ENCODE measurements at places on chromosomes 6 and 20.

DNA sequence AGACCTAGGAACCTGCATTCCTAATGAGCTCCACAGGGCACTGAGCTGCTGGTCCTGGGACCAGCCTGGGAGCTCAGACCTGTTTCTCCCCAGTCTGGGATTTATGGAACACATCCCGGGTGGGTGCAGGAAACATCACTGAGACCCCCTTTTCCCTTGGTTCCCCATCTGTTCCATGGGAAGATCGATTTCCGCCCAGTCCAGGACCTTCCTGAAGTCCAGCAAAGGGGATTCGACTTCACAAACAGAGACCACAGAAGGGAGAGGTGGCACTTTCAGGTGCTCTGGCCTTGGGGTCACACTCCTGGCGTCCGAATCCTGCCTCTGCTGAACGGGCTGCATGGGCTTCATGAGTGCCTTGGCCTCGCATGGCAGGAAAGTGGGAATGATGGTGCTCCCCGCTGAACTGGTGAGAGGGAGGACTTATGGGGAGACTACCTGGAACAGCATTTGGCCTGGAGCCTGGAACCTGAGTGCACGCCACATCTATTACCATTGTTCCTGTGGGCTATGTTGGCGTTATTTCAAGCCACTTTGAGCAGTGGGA is 296.3 kb downstream of the TAF4 start:
- DNase-seq: no peak

DNA sequence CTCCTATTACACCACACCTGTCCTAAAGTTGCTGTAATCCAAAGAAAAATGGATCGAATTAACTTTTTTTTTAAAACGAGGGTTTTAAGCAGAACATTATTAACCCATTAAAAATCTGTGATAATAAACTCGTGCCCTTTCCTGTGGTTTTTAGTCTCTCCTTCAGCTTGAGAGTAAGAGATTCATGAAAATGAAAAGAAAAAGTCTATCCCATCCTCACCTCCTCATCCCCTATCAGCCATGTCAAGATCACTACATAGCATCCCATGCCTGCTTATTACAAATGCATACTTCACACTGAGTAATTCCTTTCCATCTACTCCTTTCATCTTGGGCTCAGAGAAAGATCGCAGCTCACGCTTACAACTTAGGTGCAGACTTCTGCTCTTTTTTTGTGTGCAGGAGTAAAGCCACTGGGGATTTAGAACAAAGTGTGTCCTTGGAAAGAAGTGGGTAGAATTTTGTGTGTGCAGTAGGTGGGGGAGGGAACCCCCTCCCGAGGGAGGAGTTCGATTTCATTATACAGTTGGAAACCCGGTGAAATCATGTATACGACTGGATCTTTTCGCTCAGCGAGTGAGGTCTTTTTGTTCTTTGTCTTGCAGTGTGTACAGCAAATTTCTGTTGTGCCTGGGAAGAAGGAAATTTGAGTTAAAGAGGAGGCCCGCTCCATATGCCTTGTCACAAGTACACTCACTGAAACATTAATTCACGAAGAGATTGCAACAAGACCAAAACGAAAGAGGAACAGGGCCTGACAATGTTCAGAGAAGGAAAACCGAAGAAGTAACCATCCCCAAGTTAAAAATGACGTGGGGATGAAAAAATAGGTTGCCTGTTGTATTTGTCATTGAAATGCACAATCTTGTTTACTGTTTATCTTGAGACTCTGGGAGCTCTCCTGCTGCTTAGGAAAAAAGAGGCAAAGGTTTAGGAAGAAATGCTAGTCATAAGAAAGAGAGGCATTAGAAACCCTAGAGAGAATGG is 146.5 kb upstream of the ZNF217 start:
- no peak for DNase-seq

GRCh38 chr6:21144928-21145327 is 448.6 kb upstream of the SOX4 start:
- no peak for DNase-seq

GRCh38 chr6:80522576-80522975 is 416.1 kb downstream of the BCKDHB start:
- no peak for DNase-seq

- no peak for DNase-seq
Observed at GRCh38 chr6:11847515-11848345, 69.1 kb upstream of the ADTRP start.

DNA sequence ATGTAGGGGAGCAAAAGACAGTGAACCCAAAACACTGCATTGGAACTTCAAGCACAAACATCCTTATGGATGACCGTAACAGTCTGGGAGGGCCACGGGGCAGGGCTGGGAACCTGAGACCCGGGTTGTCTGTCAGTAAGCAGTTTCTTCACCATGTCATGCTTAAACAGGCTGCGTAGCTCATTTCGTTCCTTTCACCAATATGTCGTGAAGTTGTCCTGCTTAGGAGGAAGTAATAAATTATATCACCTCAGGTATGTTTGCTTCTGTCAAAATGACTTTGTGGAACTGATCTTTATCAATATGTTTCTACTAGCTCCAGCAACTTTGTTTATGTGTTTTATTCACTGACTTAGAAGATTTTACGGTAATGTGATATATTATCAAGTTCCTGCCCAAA is 12.4 kb upstream of the MAK start:
- no peak for DNase-seq

- DNase-seq: no peak
Observed at GRCh38 chr6:108331982-108332381, 37.1 kb downstream of the AFG1L start.

- DNase-seq: peak; percentile 51
Observed at GRCh38 chr6:44593539-44593944, 206.0 kb downstream of the CDC5L start.

GRCh38 chr6:170148709-170149470 is 142.0 kb downstream of the DLL1 start:
- DNase-seq: no peak

DNA sequence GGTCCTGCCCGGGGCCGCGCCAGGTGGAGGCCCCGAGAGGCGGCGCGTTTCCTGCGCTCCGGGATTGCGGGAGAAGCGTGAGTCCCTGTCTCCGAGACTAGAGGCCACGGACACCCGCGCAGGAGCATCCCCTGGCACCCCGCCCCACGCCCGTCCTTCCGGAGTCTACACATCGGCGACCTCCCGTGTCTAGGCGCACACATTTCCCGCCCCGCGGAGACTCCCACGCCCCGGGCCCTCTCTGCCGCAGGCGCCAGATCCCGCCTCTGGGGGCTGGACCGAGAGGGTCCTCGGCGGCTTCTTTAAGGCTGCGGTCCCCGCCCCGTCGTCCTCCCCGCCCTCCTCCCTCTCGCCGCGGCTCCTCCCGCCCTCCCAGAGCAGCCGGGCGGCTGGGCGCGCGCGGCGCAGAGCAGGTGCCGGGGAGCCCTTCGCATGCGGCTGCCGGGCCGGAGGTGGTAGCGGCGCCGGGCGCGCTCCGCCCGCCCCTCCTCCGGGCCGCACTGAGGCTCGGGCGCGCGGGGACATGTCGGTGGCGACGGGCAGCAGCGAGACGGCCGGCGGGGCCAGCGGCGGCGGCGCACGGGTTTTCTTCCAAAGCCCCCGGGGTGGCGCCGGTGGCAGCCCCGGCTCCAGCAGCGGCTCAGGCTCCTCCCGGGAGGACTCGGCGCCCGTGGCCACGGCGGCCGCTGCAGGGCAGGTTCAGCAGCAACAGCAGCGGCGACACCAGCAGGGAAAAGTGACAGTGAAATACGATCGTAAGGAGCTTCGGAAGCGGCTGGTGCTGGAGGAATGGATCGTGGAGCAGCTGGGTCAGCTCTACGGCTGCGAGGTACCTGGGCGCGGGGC is at the start of gene PPP1R14C:
PPP1R14C (plus strand) TSS at position 375 of the 846 bp plus-strand sequence; CDS start at position 524, 149 bp downstream.
- DNase-seq: no peak

GRCh38 chr6:45949256-45949655 is 66.4 kb downstream of the CLIC5 start:
- no peak for DNase-seq

DNA sequence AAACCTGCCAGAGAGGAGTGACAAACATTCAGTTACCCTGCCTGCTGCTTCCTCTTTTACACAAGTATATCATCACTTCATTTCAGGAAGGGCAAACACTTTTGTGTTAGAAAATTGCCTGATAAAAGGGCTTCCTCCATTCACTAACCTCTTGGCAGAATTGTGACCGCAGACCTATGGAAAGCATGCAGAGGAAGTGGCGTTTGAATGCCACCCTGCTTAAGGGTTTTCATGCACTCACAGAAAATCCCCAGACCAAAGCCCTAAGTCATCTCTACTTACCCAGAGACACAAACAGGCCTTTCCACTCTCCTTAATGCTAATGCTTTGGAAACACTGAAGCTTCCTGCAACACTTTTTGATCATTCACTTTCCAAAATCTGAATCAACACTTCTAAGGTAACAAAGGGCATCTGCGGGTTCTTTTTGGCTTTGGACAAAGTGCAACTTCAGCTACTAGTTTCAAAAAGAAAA is 22.1 kb upstream of the RALGAPA2 start:
- no peak for DNase-seq

DNA sequence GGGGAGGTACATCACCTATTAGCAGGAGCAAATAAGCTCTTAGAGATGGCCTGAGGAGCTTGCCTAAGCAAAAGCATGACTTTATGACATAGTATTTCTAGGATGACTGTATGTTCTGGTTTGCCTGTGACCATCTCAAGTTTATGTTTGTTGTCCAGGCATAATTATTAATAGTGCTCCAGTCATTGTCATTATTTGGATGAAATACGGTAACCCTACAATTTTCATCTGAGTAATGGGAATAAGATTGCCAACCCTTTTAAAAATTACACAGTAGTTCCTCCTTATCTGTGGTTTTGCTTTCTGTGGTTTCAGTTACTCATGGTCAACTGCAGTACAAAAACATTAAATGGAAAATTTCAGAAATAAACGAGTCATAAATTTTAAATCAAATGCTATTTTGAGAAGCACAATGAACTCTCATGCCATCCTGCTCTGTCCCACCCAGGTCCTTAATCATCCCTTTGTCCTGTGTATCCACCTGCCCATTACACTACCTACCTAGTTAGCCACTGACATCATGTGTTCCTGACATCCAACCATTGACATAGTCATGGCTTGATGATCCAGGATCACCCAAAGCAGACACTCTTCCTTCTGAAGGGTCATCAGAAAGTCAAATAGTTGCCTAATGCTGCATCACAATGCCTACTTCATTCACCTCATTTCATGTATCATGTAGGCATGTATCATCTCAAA is 27.0 kb upstream of the TFB1M start:
- no peak for DNase-seq

DNA sequence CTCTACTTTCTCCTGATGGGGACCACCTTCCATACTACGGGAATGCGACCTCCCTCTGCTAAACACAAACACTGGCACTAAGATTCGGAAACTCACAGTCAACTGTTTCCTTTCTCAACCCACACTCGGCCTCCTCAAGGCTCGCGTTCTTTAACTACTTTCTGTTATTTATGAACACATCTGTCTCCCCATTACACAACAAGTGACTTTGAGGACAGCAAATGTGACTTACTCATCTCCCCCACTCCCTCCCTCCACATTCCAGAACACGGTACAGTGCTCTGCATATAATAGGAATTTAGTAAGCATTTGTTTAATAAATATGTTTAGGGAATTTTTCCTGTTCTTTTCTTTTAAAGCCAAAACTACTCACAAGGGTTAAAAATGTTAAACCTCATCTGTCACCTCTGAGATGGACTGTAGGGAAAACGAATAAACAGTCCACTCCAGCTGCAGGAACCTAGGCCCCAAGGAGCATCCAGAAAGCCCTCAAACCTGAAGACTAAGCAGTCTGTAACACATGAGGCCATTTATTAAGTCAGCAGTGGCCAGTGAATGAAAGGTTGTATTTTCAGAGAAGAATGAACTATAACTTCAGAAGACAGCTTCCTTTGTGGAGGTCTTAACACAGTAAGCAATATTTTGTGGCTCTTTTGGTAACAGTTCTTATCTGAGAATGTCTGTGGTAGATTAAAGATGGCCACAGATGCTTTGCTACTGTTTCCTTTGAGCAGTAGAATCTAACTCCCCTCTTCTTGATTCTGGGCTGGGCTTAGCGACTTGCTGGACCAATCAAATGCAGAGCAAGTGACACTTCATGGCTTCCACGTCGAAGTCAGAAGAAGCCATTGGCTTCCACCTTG is 209.6 kb upstream of the DTNBP1 start:
- no peak for DNase-seq

DNA sequence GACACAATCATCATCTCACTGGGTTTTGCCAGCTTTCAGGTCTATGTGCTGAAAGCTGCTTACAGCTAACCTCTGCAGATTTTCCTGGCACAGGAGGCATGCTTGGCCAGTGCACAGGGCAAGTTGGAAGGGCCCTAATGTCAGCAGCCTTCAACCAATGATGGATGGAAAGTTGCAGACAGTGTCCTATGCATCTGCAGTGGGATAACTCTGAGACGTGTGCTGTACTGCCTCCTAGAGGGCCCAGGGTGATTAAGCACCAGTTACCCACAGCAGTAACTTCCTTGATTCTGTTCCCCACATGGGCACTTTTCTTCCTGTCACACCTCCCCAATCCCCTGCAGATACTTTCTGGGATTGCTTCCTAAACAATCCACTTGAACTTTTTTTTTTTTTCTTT is 38.6 kb downstream of the OVOL2 start:
- DNase-seq: no peak
